ENCODE measurements at places on chromosomes 3 and 15.

DNA sequence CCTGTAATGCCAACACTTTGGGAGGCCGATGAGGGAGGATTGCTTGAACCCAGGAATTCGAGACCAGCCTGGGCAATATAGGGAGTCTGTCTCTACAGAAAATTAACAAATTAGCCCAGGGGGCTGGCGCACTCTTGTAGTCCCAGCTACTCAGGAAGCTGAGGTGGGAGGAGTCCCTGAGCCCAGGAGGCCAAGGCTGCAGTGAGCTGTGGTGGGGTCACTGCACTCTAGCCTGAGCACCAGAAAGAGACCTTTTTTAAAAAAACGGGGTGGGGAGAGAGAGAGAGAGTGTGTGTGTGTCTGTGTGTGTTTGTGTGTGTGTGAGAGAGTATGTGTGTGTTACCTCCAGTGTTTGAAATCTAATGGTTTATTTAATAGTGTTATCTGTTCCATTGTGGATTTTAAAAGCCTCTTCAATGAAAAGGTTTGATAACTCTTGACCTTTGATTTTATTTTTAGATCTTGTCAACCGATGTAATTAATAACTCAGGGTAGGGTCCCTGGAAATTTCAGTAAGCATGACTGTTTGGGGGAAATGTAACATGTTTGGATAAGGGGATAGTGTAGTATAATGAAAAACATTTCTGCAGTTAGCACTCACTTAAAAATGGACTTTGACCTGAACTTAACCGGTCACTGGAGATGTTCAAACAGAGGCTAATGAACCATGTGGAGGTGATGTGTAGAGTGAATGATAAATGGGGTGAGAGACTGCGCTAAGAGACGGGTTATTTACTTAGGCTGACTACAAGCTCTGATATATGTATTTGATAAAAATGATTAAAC is 29.7 kb downstream of the LRCH3 start:
- no peak for DNase-seq

DNA sequence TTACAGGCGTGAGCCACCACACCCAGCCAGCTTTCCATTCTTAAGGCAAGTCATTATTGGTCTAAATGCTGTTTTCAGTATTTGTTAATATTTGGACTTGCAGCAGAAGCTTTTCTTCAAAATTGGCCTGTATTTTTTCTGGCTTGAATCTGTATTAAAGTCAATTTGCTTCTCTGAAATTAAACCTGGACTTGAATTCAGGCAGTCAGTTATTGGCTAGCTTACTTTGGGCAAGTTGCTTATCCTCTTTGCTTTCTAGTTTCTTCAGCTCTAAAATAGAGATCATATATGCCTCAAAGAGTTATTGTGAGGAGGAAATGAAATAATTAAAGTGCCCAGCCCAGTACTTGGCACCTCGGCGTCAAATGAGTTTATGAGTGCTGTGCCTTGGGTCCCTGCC is 17.3 kb downstream of the STARD9 start:
- DNase-seq: no peak

- peak; percentile 53 for DNase-seq
Observed at GRCh38 chr15:67967871-67968431, 86.2 kb upstream of the PIAS1 start.

- no peak for DNase-seq
Observed at GRCh38 chr3:164208821-164209220, 869.5 kb downstream of the SI start.

DNA sequence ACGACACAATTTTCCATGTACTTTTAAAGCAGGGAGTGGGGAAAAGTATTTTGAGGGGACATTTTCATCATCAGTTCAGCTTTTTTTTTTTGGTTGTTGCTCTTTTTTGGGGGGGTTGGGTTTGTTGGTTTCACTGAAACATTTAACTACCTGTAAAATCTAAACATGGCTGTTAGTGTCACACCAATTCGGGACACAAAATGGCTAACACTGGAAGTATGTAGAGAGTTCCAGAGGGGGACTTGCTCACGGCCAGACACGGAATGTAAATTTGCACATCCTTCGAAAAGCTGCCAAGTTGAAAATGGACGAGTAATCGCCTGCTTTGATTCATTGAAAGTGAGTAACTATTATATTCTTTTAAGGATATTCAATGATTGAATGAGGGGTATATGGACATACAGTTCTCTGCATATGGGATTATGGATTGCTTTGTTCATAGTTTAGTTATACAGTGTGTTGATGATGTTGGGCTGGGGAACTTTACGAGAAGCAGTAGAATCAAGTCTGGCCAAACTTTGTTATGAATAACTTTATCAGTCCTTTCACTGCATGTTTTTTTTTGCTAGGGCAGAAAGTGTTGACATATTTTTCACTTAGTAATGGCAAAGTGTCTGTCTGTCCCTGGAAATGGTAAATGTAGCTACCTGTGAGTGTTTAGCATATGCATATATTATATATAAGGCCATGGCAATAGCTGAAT is 31.5 kb downstream of the MBNL1 start:
- no peak for DNase-seq

GRCh38 chr3:105915524-105915923 is 46.7 kb upstream of the CBLB start:
- no peak for DNase-seq

DNA sequence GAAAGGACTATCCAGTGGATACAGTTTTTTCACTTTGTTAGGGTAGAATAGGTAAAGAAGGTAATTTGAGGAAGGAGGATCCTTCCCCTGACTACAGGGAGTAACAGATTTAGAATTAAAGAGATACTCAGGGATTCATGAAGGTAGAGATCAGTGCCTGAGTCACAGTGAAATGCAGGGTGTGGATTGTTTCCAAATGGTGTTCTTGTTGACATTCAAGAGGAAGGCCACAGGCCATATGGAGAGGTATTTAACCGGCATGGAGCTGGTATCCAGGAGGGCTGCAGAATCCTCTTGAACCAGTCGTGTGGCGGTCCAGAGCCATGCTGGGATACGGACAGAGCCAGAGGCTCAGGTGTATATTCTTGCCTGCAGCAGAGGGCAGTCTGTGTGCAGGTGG is 28.2 kb downstream of the GYG1 start:
- no peak for DNase-seq

- DNase-seq: no peak
Observed at GRCh38 chr3:184908859-184909258, 96.9 kb downstream of the VPS8 start.

- DNase-seq: no peak
Observed at GRCh38 chr3:53921296-53921695, 29.6 kb upstream of the SELENOK start.

DNA sequence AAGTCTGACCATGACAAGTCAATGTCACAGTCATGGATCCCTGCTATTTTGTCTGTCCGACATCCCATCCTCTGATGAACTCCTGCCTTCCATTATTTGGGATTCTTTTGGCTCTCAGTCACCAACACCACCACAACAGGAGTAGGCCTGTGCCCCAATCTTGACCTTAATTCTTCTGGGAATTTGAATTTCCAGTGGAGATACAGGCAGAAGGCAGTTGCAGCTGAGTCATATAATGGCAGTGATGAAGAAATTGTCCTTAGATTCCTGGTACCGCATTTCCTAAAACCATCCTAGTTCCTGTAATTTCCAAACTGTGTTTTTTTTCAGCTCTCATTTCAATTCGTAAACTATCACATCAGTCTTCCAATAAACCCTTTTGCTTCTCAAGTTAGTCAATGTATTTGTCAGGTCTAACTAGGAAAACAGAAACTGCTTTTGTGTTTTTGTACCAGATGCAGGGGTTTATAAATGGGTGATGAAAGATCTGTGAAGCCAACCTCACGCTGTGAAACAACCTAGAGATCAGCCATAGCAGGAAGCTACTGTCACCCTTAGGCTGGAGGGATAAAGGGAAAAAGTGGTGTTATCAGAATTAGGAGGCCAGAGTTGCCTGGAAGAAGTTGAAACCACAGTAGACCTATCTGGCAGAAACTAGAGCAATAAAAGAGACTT is 126.3 kb upstream of the TMEM108 start:
- DNase-seq: no peak

DNA sequence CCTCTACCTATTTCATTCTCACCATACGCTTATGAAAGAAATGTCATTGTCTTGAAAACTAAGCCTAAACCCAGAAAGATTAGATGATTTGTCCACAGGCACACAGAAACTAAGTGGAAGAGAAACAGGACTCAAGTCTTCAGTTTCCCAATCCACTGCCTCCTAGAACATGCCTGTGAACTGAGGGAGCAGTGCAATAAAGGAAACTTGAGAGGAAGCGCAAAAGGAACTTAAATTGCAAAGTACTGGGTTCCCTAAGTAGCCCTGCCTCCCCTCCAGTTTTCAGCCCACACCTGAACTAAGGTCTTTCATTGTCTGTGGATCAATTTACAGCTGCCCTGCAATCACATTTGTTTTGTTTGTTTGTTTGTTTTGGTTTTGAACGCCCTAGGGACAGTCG is 56.7 kb upstream of the TSEN2 start:
- no peak for DNase-seq

GRCh38 chr15:45714590-45715488 is 80.0 kb downstream of the SQOR start:
- peak; percentile 6 for DNase-seq

DNA sequence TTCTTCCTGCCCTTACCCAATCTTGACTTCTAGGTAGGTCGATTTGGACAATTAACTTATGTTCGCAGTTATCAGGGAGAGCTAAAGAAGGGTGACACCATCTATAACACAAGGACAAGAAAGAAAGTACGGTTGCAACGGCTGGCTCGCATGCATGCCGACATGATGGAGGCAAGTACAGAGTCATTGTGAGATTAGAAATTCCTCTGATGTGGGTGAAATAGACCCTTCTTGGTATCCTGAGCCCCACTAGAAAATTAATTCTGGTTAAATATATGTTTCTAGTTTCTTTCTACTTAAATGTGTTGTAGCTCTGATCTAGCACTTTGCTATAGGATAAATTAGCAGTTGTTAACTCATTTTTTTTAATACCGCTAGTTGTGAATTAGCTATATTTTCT is 13.6 kb downstream of the LXN start:
- no peak for DNase-seq

DNA sequence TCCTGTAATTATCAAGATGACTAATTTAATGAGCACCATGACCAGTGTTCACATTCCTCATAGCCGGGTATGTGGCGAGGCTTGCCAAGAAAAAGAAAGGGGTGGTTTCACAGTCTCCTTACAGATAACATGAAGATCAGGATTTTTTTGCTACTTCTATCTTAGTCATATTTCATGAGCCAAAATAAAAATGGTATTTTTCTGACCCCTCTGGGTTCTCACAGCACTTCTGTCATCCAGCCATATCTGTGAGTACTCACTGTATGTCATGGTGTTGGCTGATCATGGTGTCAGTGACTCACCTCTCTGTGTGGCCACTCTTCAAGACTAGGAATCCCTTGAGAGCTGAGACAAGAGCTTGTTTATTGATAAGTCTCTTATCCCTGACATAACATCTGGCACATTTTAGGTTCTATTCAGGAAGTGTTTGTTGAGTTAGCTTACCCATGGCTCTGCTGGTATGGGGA is 130.5 kb upstream of the LMCD1 start:
- DNase-seq: peak; percentile 94

- no peak for DNase-seq
Observed at GRCh38 chr3:22666736-22667135, 536.4 kb upstream of the UBE2E2 start.

DNA sequence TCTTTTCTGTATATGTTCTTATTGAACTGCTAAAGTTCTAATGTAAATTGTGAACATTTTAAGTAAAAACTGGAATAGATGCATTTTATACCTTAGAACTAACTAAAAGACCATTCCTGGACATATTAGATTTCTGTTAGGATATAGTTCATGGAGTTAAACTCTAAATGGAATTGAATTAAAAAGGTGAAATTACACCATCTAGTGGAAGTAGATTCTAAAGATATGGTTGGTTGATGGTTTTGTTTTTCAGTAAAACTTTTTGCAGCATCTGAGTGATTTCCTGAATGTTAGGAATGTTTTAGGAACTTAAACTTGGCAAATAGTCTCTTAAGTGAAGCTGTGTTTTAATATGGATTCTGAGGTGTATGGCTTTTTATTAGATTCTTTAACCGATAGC is 96.8 kb downstream of the SLMAP start:
- peak; percentile 24 for DNase-seq

- no peak for DNase-seq
Observed at GRCh38 chr3:141605883-141606282, 119.1 kb downstream of the RASA2 start.

DNA sequence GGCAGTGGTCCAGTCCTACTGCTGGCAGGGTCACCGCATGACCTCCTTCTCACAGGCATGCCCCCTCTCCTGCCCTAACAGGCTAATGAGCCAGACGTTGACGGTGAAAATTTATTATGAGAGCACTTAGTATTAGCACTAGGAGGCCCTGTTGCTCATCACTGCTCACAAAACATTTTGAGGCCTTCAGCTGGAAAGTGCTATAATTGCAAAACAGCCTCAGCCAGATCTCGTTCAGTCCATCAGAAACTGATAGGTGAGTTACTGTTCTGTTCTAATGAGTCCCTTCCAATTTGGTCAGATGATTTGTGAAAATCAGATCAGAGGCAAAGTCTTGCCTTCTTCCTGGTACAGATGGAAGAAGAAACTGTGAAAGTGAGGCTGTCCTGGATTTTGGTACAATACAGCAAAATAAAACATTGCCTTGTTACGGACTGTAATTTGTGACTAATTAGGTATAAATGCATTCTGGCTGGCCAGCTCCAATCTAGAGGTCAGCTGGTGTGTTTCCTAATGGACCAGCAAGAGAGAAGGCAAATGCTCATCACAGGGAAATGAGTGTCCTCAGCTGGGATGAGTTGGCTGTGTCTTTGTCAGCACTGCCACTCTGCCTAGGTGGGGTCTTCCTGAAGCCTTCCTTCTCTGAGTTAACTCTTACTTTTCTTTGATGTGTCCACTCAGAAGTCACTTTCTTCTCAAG is 316.8 kb downstream of the CHST2 start:
- DNase-seq: peak; percentile 11

- peak; percentile 80 for DNase-seq
Observed at GRCh38 chr3:127525373-127525772, 65.2 kb downstream of the TPRA1 start.

- DNase-seq: peak; percentile 96
Observed at GRCh38 chr15:62932436-62932835, 110.1 kb upstream of the TPM1 start.

- peak; percentile 94 for DNase-seq
Observed at GRCh38 chr3:188153437-188154013, 432 bp upstream of the LPP start.

DNA sequence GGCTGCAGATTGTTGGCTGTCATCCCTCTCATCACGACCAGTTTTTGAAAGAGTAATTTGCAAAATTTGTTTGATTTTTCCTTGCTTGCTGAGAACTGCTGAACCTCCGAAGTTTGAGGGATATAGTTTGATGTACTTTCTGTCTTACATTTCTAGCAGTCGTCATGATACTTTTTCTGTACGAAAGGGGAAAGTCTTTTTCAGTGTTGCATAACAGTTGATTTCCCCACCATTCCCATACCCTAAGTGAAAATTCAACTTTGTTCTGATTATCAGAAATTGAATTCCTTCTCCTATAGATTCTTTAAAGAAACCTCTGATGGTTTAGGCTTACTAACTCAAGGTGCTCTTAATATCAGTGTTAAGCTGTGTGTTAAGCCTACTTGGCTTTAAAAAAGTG is 1.6 kb downstream of the PDE8A start:
- no peak for DNase-seq

GRCh38 chr3:187321766-187322165 is 30.2 kb upstream of the MASP1 start:
- DNase-seq: no peak

Measured in astrocyte (in vitro differentiated cells and primary cell).